ENCODE measurements at places on chromosomes 5 and 9.

DNA sequence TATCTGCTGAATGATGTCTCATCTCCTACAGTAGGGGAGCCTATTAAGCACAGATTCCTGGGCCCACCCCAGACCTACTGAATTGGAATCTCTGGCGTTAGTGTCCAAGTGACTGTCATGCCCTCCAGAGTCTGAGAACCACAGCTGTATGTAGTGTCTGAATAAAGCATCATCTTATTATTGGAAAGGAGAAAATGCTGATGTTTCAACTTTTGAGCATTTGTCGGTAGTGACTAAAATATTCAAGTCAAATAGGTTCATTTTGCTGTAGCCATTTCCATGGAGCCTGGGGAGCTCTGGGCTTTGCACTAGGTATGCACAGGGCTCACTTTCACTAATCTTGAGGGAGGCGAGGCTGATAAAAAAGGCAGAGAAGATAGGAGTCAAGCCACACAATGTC lies 4.8 kb upstream of the PPARGC1B start:
- no peak for DNase-seq

DNA sequence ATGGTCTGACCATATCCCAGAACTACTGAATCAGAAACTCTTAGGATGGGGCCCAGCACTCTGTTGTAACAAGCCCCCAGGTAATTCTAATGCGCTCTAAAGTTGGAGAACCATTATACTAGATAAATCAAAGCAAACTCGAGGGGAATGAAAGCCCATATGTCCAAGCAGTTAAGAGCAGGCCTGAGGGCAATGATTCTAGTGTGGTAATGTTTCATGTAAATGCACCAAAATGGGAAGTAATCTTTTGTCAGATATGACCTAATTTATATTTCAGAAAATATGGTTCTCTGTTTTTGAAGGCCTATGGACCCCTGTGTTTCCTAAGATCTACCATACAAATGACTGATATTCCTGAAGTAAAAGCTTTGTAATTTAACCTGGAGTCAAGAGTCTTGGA lies 108.0 kb upstream of the PTGER4 start:
- DNase-seq = no peak

DNA sequence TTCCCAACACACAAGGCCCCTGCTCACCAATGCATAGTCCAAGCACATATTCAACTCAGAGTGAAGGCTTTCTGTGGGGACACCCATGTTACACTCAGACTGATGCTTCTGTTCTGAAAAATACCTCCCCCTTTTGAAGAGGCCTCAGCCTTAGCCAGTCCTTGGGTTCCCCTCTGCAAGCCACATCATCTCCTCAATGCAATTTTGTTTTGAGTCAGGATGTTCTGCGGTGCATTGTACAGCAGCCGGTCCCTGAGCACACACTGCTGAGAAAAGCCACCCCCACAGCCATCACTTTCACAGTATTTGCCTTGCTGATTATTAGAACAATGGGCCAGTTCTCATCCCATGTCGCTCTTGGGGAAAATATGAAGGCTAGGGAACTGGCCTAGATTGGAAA lies 241.2 kb downstream of the FAM114A2 start:
- DNase-seq = no peak

GRCh38 chr9:70403166-70403565 lies 11.3 kb downstream of the KLF9 start:
- DNase-seq = no peak

DNA sequence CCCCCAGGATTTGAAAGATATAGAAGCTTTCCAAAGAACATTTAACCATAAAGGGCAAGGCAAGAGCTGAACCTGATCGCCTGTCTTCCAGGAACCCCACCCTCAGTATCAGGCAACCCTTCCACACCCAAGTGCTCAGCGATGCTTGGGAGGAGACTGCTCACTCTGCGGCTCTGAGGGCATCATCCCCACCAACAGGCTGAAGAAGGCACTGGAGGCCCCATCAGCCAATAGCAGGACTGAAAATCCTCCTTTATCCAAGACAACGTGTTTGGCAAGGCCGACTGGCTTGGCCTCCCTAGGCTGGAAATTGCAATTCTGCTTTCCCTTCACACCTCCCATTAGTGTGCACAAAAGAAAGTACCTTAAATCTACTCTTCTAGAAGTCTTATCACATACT lies 1.4 kb upstream of the PPP2CA start:
- DNase-seq = no peak

DNA sequence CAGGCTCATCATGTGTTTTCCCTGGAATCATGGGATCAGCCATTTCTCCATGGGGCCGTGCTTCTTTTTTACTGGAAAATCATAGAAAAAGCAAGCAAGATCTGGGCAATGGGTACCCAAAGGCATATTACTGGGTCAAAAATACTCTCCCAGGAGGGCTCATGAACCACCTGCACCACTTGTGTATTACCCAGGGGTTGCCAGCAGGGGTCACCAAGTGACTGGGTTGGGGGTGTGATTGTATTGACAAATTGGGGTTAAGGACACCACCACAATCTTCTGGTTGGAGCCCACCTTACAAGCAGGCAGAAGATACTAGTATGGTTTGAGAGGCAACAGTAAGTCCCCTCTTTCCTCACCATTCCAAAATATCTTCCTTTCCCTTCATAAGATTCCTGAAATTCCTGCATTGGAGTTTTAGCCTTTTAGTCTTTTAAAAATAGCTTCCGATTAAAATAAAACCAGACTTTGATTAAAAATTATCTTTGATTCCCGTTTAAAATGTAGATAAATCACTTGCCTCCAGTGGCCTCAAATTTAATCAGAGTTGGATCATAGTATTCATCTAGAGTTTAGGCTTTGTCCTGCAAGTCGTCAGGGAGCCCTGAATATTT lies 603.3 kb downstream of the KIF4B start:
- no peak for DNase-seq
